ENCODE measurements at places on chromosomes 12 and 14.

DNA sequence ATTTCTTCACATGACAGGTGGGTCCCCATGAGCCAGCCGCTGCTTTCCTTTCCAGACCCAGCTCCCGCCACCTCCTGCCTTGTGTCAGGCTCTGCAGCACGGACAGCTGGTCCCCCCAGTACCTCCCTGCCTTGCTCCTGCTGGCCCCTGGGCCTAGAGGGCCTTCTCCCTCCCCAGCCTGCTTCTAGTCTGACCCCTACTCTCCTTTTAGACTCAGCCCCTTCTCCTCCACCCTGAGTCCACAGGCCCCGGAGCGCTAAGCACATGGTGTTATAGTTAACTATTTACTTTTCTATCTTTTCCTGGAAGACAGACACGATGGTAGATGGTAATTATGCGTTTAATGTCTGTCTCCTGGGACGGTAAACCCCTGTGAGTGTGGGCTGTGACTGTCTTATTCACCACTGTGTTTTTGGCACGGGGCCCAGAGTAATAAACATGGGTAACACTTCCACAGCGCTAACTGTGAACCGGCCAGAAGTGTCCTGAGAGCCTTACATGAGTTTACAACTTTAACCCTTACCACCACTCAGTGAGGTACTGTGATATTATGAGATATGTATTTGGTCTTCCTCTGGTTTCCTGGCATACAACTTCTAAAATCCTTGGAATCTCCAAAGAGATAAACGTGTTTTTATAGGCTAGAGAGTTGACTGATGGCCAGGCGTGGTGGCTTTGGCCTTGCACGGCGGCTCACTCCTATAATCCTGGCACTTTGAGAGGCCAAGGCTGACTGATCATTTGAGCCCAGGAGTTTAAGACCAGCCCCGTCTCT is 41.2 kb downstream of the DGLUCY start:
- H3K4me1 ChIP-seq = peaks cover 20% of the 10 kb centered on the region
- H3K4me3 ChIP-seq = no peak overlapping the region
- no peak for DNase-seq
- H3K36me3 ChIP-seq = peaks cover 6% of the 10 kb centered on the region

DNA sequence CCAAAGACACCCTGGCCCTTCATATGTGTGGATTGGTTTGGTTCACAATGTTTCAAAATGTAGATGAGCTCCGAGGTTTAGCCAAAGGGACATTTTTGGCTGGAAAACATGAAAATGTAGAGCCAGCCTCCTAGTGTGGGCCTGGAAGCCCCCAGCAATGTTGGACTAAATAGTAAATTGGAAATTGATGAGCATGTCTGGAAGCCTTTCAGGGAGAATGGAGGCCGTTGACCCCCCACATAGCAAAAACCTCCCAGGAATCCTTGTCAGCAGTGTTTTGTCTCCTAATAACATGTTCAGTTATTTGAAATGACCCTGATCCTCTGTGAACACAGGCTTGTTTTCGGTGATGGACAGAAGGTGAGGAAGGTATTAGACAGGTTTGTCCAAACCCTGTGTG is 65.1 kb upstream of the TBX3 start:
- DNase-seq = no peak
- H3K4me3 ChIP-seq = no peak overlapping the region
- no peaks in the 10 kb centered on the region for H3K4me1 ChIP-seq

GRCh38 chr14:49975799-49976198 is 82.9 kb downstream of the ARF6 start:
- H3K4me1 ChIP-seq = peaks cover 60% of the 10 kb centered on the region
- no peaks in the 10 kb centered on the region for H3K27me3 ChIP-seq
- DNase-seq = no peak
- no peaks in the 10 kb centered on the region for H3K36me3 ChIP-seq

DNA sequence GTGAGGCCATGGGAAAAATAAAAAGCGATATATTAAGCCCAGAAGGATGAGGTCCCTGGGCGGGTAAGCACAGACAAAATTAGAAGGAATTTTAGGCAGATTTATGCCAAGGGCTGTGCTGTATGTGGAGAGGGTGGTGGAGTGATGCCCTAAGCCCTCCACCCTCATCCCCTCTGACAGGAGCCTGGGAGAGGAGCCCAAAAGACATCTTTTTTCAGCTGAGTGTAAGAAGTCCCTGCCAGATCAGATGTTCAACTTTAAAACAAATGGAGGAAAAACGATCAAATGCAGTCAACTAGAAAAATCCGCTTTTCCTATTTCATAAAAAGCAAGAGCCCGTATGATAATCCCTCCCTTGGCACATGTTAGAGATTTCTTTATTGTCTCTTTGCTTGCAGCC is 47.7 kb upstream of the NRXN3 start:
- no peak for DNase-seq
- peaks cover 3% of the 10 kb centered on the region for H3K27me3 ChIP-seq
- no peak overlapping the region for H3K4me3 ChIP-seq
- no peak overlapping the region for H3K27ac ChIP-seq

- H3K4me3 ChIP-seq = peak within 1 kb of the TSS; percentile 92
- no peaks in the 10 kb centered on the region for H3K27me3 ChIP-seq
- peak within 1 kb of the TSS; percentile 90 for H3K27ac ChIP-seq
- peaks cover 21% of the 10 kb centered on the region for H3K36me3 ChIP-seq
Measured at GRCh38 chr14:20989787-20990600, at the start of gene METTL17. METTL17 (plus strand) TSS chr14:20989980; CDS start chr14:20990003, 23 bp downstream.

DNA sequence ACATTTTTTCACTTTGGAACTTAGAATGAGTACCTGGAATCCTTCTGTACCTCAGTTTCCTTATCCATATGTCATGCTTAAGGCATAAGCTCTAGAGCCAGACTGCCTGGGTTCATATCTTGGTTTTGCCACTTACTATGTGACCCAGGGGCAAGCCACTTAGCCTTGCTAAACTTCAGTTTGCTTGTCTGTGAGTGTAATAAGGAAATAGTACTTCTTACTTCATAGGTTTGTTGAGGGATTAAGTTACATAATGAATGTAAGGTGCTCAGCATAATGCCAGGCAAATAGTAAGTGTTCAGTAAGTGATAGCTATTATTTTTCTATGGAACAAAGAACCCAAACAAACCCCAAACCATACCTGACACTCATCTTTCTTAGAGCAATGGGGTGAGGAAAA is 225.1 kb downstream of the BCAT1 start:
- peaks cover 2% of the 10 kb centered on the region for H3K36me3 ChIP-seq
- H3K4me1 ChIP-seq = peaks cover 4% of the 10 kb centered on the region
- no peaks in the 10 kb centered on the region for H3K27me3 ChIP-seq

All from chondrocyte (in vitro differentiated cells).